ENCODE measurements at places on chromosomes 5 and 9.

- DNase-seq = no peak
These were observed 51.2 kb downstream of the STRBP start for GRCh38 chr9:123217128-123217654.

- DNase-seq = no peak
These were observed 221.5 kb upstream of the PANK3 start for GRCh38 chr5:168800701-168801100.

DNA sequence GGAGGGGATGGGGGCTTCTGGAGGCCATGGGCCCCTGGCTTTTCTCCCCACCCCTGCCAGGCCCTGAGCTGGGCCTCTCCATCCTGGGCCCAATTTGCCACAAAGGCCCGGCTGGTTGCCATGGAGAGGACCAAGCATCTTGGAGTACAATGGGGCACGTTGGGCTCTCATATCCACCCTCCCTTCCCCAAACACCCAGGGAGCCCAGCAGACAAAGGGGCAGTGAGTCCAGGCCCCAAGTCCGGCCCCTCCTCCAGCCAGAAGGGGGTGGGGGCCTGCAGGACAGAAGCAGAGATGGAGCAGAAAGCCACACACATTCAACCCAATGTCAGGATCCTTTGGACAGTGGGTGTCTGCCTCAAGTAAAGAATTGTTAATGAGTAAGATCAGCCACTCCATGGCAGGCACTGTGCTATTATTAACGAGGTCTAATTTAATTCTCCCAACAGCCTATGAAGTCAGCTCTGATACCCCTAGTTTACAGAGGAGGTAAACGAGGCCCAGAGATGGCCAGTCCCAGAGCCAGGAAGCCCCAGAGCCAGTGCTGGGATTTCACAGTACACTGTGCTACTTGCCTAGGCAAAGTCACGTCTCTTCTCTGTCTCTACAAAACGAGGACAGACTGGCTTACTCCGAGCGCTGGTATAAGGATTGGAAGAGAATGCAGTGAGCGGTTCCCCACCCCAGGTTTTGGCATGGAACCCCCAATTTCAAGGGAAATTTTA lies 2.3 kb downstream of the CRB2 start:
- no peak for DNase-seq

GRCh38 chr5:96283589-96283988 lies 149.5 kb downstream of the PCSK1 start:
- no peak for DNase-seq

DNA sequence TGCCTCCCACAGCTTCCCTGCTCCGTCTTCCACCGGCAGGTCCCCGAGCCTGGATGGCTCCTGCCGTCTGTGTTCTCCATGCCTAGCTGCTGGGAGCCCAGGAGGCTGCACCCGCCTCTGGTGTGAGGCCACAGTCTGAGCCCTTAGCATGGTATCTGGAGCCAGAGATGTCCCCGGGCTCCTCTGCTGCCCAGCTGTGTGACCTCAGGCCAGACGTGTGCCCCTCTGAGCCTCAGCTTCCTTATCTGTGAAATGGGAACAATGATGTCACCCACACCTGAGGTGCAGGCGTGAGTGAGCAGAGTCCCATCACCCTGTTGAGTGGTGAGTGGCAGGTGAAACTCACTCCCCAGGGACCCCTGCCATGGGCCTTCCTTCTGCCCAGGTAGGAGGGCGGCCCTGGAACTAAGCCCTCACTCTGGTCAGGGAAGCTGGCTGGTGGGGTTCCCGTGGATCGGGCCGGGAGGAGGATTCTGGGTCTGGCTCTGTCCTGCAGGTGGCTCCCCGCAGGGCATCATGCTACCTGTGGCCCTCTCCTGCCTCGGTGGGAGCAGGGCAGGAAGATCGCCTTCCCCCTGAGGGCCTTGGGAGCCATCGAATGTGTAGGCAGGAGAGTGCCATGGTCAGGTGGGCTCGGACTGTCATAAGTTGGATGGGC lies 239.0 kb downstream of the PBX3 start:
- no peak for DNase-seq

DNA sequence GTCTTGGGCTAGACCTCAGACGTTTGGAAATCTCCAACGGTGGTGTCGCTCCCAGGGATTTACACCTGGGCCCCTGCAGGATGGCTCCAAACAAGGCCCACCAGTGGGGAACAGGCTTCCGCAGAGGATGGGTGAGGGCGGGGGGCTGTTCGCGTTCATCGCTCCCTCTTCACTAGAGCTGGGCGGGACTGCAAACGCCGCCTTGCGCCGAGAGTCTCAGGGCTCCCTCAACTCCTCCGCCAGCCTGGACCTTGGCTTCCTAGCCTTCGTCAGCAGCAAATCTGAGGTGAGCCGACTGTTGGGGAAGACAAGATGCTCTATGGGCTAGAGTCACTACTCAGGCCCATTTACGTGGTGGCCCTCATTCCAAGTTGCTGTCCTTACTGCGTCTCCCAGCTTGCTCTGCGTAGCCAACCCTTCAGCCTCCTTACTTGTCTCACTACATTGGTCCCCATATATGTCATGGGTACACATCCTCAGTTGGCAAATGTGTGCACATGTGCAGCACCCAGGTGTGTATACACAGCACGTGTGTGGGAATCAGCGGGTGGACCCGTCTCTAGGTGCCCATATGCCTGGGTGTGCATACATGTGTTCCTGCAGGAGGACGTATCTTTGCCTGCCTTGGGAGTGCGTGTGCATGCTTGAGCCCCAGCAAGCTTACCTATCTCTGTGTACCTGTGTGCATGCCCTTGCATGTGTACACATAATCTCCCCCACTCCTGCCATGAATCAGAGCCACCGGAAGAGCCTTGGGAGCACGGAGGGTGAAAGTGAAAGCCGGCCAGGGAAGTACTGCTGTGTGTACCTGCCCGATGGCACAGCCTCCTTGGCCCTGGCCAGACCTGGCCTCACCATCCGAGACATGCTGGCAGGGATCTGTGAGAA lies 10.5 kb downstream of the RGS14 start:
- no peak for DNase-seq
